ELF-1 (cell line): ENCODE measurements at places on chromosomes 6 and 20.

DNA sequence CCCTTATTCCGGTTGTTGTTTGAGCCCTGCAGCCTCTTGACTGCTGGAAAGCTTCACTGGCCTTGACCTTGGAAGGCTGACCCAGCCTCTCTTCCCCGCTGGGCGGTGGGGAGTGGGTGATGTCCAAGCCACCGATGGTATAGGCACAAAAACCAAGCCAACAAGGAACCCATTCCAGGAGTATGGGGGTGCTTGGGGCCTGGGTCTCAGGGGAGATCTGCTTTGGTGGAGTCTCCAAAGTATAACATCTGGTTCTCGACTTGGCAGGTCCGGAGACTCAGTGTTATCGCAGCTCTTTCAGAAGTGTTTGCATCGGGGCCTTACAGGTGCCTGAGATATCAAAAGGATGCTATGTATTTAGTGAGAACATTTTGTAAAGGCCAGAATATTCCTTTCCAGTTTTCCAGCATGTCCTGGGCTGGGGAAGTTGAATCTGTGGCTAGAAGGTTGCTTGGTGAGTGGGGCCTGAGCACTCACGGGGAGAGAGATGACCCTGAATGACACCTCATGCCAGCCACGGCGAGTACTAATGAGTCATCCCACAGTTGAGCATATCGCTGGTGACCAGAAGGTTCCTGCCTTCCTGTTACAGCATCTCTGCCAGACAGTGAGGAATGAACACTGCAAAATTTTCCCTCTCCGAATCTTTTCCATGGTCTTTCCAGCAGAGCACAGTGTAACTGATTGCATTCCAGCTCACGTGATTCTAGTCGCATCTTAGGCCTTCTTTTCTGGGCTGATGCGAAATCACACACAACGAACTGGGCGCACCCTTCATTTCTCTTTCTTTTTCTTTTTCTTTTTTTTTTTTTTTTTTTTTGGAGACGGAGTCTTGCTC, 133.9 kb downstream of the ZDHHC14 start:
- no peak for DNase-seq

GRCh38 chr6:8558953-8559352, 123.6 kb upstream of the SLC35B3 start:
- DNase-seq: no peak

GRCh38 chr6:168637834-168638233, 196.8 kb downstream of the SMOC2 start:
- no peak for DNase-seq

- DNase-seq: no peak
Observed at GRCh38 chr6:75291331-75291730, 6.7 kb upstream of the TMEM30A start.

DNA sequence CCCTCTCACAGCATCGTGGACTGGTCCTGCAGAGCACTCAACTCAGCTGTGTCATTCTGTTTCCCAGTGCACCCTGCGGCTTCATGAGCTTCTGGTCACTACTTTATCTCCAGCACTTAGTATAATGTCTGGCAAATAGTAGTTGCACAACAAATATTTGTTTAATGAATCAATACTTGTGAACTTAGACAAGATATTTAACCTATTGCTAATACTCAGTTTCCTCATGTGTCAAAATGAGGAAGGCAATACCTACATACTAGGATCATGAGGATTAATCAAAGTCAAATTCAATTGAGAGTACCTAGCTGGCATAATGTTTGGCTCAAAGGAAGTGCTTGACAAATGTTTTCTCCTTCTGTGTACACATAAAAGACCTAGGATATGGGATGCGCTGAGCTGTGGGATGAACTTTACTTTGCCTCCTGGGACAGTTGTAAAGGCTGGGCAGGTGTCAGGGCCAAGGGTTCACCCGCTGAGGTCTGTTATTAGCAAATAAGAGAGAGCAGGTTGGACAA, 86.3 kb downstream of the FNDC1 start:
- no peak for DNase-seq

DNA sequence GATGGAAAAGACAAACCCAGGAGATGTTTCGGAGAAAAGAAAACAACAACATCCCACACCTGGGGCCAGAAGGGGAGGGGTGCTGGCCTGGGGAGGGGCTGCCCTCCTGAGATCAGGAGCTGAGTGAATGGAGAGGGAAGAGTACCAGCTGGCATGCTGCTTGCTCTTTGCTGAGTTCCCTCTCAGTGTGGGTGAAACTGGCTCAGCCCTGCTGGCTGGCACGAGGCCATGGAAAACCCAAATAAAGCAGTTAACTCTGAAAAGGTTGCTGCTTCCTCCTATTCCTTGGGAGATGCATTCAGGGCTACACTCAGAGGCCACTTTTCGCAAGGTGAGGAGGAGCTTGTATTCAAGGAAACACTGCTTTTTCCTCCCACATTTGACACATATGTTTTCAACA, 8.0 kb upstream of the KCNK16 start:
- no peak for DNase-seq

- DNase-seq: no peak
Observed at GRCh38 chr6:136063096-136063495, 187.0 kb downstream of the MTFR2 start.

DNA sequence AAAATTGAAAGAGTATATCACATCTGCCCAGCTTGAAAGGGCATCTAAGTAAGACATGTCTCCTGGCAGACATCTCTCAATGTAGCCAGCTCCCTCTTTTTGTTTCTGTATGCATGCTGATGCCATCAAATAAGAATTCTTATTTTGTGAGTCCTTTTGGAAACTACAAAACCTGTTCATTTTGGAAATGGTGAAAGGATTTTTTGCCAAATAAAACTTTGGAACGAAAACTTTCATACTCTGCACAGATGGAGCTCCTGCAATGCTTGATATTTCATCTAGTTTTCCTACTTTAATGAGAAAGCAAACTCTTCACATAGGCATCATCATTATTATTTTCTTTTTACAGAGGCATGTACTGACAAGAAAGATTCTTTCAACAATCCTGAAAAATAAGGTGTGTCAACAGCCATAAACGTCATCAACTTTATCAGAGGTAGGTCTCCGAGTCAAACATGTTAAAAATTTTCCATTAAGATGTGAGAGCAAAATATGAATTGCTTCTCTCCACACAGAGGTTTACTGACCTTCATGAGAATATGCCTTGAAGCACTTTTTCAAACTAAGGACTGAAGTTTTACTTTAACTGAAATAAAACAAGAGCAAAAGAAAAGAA, 26.2 kb upstream of the CMTR1 start:
- no peak for DNase-seq

DNA sequence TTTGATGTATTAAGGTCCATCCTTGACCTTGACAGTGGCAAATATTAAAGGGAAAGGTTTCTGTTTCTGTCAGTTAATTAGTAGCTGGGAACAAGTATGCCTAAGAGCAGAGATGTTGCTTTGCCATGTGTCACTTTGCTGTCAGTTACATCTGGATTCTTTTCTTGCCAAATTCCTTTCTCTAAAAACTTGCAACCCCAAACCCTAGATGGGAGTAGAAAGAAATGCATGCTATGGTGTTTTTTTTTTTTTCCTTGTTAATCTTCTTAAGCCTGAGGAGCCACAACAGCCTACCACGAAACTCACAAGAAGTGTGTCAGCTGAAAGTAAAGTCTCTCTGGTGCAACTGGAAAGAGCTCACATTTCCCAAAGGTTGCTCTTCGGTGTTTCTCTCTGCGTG, 18.0 kb upstream of the CLDN20 start:
- no peak for DNase-seq

- no peak for DNase-seq
Observed at GRCh38 chr20:43721097-43721428, 5.7 kb downstream of the GTSF1L start.

DNA sequence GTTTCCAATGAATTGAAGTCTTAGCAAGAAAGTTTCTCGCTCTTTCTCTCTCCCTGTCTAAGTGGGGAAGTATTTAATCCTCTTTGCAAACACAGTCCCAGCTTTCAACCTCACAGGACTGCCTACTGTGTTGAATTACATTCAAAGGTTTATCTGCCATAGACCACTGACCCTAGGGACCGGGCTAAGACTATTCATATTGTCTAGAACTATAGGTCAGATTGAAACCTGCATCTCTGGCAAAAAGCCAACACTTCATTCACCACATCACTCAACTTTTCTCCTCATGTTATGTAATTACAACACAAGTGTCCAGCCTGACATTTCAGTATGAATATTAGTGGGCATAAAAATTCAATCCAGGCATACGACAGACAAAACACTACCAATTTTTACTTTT, 314.7 kb upstream of the RSPO3 start:
- DNase-seq: no peak

DNA sequence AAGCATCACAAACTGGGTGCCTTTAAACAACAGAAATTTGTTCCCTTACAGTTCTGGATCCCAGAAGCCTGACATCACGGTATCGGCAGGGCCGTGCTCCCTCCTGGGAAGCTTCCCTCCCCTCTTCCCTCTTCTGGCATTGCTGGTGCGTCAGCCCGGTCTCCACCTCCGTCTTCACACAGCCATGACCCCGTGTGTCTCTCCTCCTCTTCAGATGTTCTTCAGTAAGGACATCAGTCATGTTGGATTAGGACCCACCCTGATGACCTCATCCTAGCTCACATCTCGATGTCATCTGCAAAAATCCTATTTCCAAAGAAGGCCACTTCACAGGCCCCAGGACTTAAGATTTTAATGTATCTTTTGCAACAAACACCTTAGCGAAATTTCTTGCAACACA, 38.4 kb upstream of the TBXT start:
- DNase-seq: no peak

- DNase-seq: no peak
Observed at GRCh38 chr20:10946124-10946880, 272.5 kb upstream of the JAG1 start.

DNA sequence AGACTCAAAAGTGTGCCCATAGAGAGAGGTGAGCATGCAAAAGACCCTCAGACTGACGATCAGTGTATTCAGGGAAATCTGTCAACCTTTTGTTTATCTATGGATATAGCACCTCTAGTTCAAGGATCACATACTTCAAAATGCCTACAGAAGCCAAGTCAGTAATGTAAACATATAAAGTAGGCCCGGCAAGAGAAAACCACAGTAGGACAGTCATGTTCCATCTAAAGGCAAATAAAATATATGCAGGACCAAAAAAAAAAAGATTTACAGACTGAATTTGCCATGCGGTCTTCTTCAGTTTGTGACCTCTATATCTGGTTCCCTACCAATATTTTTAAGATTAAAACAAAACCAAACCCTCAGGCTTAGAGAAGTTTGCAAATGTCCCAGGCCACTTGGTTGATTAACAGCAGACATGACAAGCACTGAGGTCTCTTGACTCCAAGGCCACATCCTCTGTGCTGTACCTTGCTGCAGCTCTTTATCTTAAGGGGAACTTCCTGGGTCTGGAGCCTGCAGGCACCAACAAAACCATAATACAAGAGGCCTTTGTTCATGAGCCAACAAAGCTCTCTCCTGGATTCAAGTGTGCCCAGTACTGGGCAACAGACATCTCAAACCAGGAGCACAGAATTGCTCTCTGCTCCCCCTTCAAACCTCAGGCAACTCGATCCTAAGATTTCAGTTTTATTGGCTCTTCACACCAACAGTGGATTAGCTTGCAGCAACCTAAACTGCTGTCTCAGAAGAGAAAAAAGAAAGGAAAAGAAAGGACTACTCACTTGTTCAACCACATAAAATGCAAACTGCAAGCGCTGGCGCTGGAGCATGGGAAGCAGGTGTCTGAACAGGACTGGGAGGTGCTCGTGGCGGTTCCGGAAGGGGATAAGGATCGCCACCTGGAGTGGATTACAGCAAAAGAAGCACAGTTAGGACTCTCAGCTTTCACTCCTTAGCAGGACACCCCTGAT, 71.7 kb downstream of the B4GALT5 start:
- no peak for DNase-seq

DNA sequence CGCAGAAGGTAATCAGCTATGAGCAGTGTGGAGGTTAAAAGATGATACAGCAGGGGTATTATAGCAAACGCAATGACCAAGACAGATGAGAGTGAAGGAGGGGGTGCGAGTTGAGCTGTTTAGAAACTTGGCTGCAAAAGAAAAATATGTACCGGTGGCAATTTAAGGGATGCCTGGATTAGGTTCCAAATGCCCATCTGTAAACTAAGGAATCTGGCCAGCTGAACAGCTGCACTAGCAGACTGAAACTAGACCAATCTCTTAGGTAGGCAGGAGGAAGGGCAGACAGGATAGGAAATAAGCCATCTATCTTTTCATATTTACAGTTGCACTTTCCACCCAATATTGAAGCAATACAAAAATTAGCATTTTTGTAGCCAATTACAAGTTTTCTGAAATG, 407.6 kb downstream of the HTR1B start:
- no peak for DNase-seq

- DNase-seq: no peak
Observed at GRCh38 chr6:37109714-37110499, 60.0 kb upstream of the PIM1 start.

GRCh38 chr6:84601366-84601765, 163.0 kb downstream of the TBX18 start:
- no peak for DNase-seq

DNA sequence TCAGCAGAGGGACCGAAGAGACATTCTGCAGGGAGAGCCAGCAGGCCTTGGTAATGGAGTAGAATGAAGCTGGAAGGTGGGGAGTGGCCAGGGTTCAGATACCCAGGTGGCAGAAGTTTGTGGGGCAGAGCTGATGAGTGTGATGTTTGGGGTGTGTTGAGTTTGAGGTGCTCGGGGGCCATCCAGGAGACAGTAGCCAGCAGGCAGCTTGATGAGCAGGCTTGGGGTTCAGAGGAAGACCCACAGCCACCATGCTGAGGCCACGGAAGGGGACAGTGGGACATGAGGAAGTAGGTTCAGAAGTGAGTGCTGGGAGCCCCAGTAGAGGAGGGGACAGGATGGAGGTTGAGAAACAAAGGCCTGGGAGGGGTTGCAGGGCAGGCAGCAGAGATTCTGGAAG, 11.1 kb upstream of the FOXS1 start:
- DNase-seq: no peak

- DNase-seq: peak; percentile 76
Observed at GRCh38 chr6:30882759-30883684, 1.3 kb upstream of the DDR1 start.

GRCh38 chr6:215335-216034, 76.8 kb upstream of the DUSP22 start:
- DNase-seq: no peak

GRCh38 chr6:35051396-35051795, 89.7 kb downstream of the TCP11 start:
- DNase-seq: no peak

DNA sequence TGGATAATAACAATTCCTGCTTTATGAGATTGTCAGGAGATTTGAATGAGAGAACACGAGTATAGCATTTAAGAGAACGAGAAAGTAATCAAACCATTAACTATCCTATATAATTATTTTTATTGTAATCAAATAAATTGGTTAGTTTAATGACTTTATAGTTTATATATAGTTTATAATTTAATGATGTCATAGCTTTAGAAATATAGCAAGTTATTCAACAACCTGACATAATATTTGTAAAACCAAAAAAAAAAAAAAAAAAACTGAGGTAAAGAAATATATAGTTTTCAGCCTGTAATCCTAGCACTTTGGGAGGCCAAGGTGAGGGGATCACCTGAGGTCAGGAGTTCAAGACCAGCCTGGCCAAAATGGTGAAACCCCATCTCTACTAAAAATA, 26.4 kb upstream of the DST start:
- DNase-seq: no peak

GRCh38 chr20:4666001-4666479, 55.7 kb upstream of the PRND start:
- DNase-seq: no peak
